Hepatocyte (in vitro differentiated cells): ENCODE measurements at places on chromosomes 13 and 19. TPM values are rescaled to one million over a fixed set of nuclear protein-coding genes. Genes with fewer than 3 reads are reported as not detected.
A peak's percentile ranks its signal among the peaks of the same experiment; 100 is the strongest.

CD37 gene
- 6.6 and 12.4 TPM in 2 replicates for polyA plus RNA-seq

- no peak for DNase-seq
- no peak overlapping the region for H3K4me3 ChIP-seq
- no peaks in the 10 kb centered on the region for H3K36me3 ChIP-seq
- H3K27me3 ChIP-seq: no peaks in the 10 kb centered on the region
- H3K4me1 ChIP-seq: no peaks in the 10 kb centered on the region
- no peak overlapping the region for H3K27ac ChIP-seq
These were observed 38.7 kb downstream of the ZNF333 start for GRCh38 chr19:14728595-14728994.

- H3K27ac ChIP-seq: peak overlapping the region; percentile 44
- H3K4me1 ChIP-seq: peaks cover 15% of the 10 kb centered on the region
- H3K36me3 ChIP-seq: no peaks in the 10 kb centered on the region
- peak overlapping the region; percentile 52 for H3K4me3 ChIP-seq
- no peak for DNase-seq
- peaks cover 20% of the 10 kb centered on the region for H3K27me3 ChIP-seq
These were observed 508 bp downstream of the SLC15A1 start for GRCh38 chr13:98751861-98752466.

RYR1 gene
- polyA plus RNA-seq: 0.21 and 0.39 TPM in 2 replicates

- no peak overlapping the region for H3K27ac ChIP-seq
- H3K4me1 ChIP-seq: peaks cover 26% of the 10 kb centered on the region
- no peak overlapping the region for H3K4me3 ChIP-seq
- no peak for DNase-seq
These were observed 5.8 kb downstream of the CHAMP1 start for GRCh38 chr13:114320065-114320464.

DNA sequence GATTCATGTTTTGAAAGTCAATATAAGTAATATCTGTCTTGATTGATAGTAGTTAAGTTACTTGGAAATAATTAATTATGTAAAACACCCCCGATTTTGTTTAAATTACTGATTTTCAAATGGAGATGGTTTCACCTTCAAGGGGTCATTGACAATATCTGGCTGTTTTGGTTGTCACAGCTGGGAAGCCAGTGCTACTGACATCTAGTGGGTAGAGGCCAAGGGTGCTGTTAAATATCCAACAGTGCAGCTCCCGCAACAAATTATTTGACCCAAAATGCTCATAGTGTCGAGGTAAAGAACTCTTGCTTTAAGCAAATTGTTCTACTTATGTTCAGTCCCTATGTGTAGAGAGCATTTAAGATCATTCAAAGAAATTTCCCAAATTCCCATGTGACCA is 50.6 kb upstream of the PCDH20 start:
- H3K4me1 ChIP-seq: no peaks in the 10 kb centered on the region
- no peak overlapping the region for H3K4me3 ChIP-seq
- H3K36me3 ChIP-seq: no peaks in the 10 kb centered on the region
- DNase-seq: no peak
- H3K27me3 ChIP-seq: no peaks in the 10 kb centered on the region
- H3K27ac ChIP-seq: no peak overlapping the region

MEDAG gene
- polyA plus RNA-seq: 0.28 and 0.30 TPM in 2 replicates

- no peak overlapping the region for H3K4me3 ChIP-seq
- H3K36me3 ChIP-seq: no peaks in the 10 kb centered on the region
- peak overlapping the region; percentile 31 for H3K27ac ChIP-seq
- peak; percentile 30 for DNase-seq
These were observed 18.9 kb downstream of the ZNF563 start for GRCh38 chr19:12314553-12314952.

HIF3A gene
- 145 and 149 TPM in 2 replicates for polyA plus RNA-seq

DNA sequence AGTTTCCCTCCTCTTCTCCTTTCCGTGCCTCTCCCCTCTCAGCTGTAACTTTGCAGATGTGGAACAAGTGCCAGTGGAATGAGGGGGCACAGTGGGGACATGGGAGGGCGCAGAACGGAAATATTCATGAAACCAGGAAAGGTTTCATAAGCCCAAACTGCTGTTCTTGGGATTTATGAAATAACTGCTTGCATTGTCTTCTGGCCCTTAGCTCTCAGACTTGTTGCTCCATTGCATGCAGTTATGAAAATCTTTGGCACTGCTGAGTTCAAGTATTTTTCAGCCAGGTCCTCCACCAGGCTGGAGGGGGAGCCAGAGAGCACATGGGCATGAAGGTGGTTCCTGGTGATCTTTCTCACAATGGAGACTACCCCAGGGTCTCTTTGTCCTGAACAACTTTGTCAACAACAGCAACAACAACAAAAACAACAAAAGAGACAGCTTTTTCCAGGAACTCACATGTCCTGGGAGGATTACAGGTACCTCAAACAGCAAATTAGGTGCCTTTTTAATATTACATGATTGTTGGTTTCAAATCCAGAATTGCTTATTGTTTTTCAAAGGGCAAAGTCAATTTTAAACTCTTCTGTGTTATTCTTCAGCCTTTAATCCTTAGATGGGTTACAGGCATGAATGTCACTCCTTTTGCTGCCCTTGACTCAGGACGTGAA is 1.5 kb downstream of the RGCC start:
- H3K4me1 ChIP-seq: peaks cover 16% of the 10 kb centered on the region
- no peak overlapping the region for H3K27ac ChIP-seq
- peak overlapping the region; percentile 66 for H3K4me3 ChIP-seq
- H3K36me3 ChIP-seq: no peaks in the 10 kb centered on the region

- H3K36me3 ChIP-seq: no peaks in the 10 kb centered on the region
- peak overlapping the region; percentile 83 for H3K4me3 ChIP-seq
- peak overlapping the region; percentile 99 for H3K27ac ChIP-seq
- DNase-seq: peak; percentile 83
- H3K4me1 ChIP-seq: peaks cover 12% of the 10 kb centered on the region
- no peaks in the 10 kb centered on the region for H3K27me3 ChIP-seq
These were observed 24.6 kb upstream of the ZNF846 start for GRCh38 chr19:9793071-9793591.

GRCh38 chr13:98141509-98142379 is 1.1 kb upstream of the FARP1 start:
- peaks cover 29% of the 10 kb centered on the region for H3K4me1 ChIP-seq
- H3K27me3 ChIP-seq: no peaks in the 10 kb centered on the region
- peak overlapping the region; percentile 92 for H3K27ac ChIP-seq
- H3K4me3 ChIP-seq: peak overlapping the region; percentile 92
- H3K36me3 ChIP-seq: no peaks in the 10 kb centered on the region

FPR3 gene
- not detected in 2 replicates for polyA plus RNA-seq

DNA sequence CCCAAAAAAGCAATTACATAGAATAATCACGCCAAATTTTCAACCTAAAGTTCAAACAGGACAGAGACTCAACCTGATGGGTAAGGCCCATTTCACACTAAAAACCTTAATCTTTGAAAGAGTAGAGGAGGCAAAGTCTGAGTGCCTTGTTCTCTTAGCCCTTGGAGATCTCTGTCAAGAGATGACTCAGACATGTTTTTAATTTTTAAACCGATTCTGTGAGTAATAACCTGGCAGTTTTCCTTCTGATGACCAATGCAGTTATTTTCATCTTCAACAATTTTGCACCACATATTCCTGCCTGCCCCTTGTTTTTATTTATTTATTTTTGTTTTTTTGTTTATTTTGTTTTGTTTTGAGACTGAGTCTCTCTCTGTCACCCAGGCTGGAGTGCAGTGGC is 11.5 kb upstream of the TNFSF9 start:
- no peak overlapping the region for H3K27ac ChIP-seq
- no peaks in the 10 kb centered on the region for H3K4me1 ChIP-seq
- no peaks in the 10 kb centered on the region for H3K27me3 ChIP-seq
- H3K36me3 ChIP-seq: no peaks in the 10 kb centered on the region
- DNase-seq: no peak

- H3K27ac ChIP-seq: no peak overlapping the region
- no peaks in the 10 kb centered on the region for H3K4me1 ChIP-seq
- H3K36me3 ChIP-seq: no peaks in the 10 kb centered on the region
- H3K4me3 ChIP-seq: no peak overlapping the region
These were observed 138.8 kb upstream of the VSTM2B start for GRCh38 chr19:29386970-29387369.

DMKN gene
- 99.5 and 111 TPM in 2 replicates for polyA plus RNA-seq

DNA sequence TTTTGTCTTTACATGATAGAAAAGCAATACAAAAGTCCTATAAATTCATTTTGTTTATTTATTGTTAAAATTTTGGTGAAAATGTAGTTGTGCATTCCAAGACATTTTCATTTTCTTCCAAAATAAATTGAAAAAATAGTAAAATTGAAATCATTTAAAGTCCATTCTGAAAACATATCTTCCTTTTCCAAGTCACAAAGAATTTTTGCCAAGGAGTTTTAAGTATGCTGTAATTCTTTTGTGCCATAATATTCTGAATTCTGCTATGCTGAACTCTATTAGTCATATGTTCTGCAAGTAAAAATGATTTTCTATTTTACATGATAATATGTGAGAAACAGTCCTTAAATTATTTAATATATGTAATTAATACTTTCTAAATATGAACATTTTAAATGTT is 879.6 kb upstream of the SLC10A2 start:
- no peak for DNase-seq
- H3K4me3 ChIP-seq: no peak overlapping the region
- H3K4me1 ChIP-seq: no peaks in the 10 kb centered on the region
- no peaks in the 10 kb centered on the region for H3K36me3 ChIP-seq
- no peak overlapping the region for H3K27ac ChIP-seq
- H3K27me3 ChIP-seq: no peaks in the 10 kb centered on the region

DNA sequence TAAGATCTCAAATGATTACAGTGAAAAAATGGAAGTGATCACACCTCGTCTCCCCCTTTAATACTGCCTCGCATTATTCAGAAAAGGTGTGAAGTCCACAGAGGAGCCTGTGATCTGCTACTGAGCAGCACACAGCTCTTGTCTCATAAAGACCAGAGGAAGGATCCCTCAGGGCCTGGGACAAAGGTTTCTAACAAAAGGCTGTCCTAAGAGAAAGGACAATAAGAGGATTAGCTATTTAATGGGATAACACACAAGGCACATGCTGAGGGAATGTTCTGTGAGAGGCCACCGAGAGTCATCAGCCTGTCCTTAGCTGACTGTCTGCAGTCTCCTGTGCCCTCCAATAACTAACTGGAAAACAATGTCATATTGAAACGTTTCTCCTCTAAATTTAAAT is 26.7 kb downstream of the EBPL start:
- no peak for DNase-seq
- no peak overlapping the region for H3K4me3 ChIP-seq
- H3K4me1 ChIP-seq: no peaks in the 10 kb centered on the region
- no peaks in the 10 kb centered on the region for H3K27me3 ChIP-seq

GRCh38 chr13:33328701-33329100 is 43.1 kb upstream of the STARD13 start:
- H3K4me1 ChIP-seq: no peaks in the 10 kb centered on the region
- no peak overlapping the region for H3K27ac ChIP-seq
- H3K36me3 ChIP-seq: no peaks in the 10 kb centered on the region
- no peaks in the 10 kb centered on the region for H3K27me3 ChIP-seq
- H3K4me3 ChIP-seq: no peak overlapping the region
- DNase-seq: no peak

IRGC gene
- polyA plus RNA-seq: not detected in 2 replicates

DNA sequence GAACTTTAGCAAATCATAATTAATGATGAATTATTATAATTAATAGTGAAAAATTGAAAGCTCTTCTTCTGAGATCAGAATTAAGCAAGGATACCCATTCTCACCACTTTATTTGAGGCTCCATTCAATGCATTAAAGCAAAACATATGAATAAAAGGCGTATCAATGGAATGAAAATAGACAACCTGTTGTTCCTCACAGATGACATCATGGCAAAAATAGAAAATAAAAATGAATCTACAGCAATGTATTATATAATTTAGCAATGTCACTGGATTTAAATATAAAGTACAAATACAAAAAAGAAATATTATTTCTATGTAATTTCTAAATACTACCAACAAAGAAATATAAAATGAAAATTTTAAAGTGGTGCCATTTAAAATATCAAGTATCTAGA is 11.1 kb upstream of the ZNF780A start:
- H3K4me1 ChIP-seq: no peaks in the 10 kb centered on the region
- no peaks in the 10 kb centered on the region for H3K27me3 ChIP-seq
- H3K4me3 ChIP-seq: no peak overlapping the region
- DNase-seq: no peak

GRCh38 chr13:50511877-50512341 is 331.6 kb downstream of the DLEU7 start:
- peak overlapping the region; percentile 83 for H3K27ac ChIP-seq
- H3K36me3 ChIP-seq: no peaks in the 10 kb centered on the region
- H3K4me3 ChIP-seq: no peak overlapping the region
- DNase-seq: no peak

GRCh38 chr13:98416408-98416807 is 160.5 kb downstream of the STK24 start:
- peak; percentile 69 for DNase-seq
- no peaks in the 10 kb centered on the region for H3K27me3 ChIP-seq
- no peaks in the 10 kb centered on the region for H3K36me3 ChIP-seq
- peak overlapping the region; percentile 56 for H3K27ac ChIP-seq
- peaks cover 10% of the 10 kb centered on the region for H3K4me1 ChIP-seq
- no peak overlapping the region for H3K4me3 ChIP-seq

- H3K36me3 ChIP-seq: no peaks in the 10 kb centered on the region
- DNase-seq: peak; percentile 74
- peaks cover 31% of the 10 kb centered on the region for H3K4me1 ChIP-seq
- peaks cover 34% of the 10 kb centered on the region for H3K27me3 ChIP-seq
These were observed at the start of gene KISS1R for GRCh38 chr19:917323-918151. Gene KISS1R (plus strand): TSS chr19:917333. CDS start chr19:917503, 170 bp downstream.

GRCh38 chr19:4103080-4103433 is 20.9 kb downstream of the MAP2K2 start:
- H3K27me3 ChIP-seq: no peaks in the 10 kb centered on the region
- no peak overlapping the region for H3K4me3 ChIP-seq
- no peaks in the 10 kb centered on the region for H3K4me1 ChIP-seq

DNA sequence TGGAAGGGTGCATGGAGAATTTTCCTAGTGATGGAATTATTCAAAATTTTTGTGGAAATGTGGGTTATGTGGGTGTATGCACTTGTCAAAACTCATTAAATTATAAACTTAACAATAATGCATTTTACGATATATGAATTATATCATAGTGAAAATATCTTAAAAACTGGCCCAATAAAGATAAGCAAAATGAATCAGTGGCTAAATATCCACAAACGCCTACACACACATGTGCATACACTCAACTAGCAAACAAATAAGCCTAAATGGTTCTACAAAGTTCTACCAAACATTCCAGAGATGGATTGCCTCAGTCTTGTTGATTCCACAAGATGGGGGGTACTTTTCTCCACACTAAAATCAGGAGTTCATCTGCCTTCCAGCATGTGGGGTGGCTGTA is 349.5 kb downstream of the TSHZ3 start:
- no peaks in the 10 kb centered on the region for H3K36me3 ChIP-seq
- no peak for DNase-seq
- H3K27me3 ChIP-seq: no peaks in the 10 kb centered on the region
- H3K4me3 ChIP-seq: no peak overlapping the region
- no peak overlapping the region for H3K27ac ChIP-seq
- H3K4me1 ChIP-seq: no peaks in the 10 kb centered on the region
